ENCODE measurements at places on chromosomes 4 and X.

GRCh38 chrX:20067709-20068561 lies 48.8 kb downstream of the MAP7D2 start:
- DNase-seq, result peak; percentile 58

DNA sequence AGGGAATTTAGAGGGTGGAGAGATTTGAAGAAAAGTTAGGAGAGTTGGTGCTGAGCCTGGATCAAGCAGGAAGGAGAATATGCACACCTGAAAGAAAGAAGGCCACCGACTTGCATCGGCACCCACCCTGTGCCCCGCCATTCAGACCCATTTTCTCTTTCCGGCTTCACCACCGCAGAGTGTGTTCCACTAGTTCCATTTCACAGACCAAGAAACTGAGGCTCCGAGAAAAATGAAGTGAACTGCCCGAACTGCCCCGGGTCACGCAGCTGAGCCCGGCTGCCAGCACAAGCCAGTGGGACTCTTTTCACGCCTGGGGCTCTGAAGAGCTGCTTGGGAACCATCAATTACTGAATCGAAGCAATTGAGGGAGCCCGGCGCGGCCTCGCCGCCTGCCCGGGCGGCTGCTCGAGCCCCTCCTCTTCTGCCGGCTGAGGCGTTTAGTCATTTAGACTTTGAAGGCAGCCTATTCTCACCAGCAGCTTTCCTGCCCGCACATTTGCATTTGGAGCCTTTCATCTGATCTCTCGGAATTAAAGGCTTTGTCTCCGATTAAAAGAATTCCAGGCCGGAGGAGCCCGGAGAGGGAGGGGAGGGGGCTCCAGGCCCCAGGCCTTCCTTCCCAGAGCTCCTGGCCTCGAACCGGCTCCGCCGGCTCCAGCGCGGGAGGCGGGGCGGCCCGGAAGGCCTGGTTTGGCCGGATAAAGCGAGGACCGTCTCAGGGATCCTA lies 140.2 kb upstream of the PJA1 start:
- no peak for DNase-seq

GRCh38 chr4:162234595-162234994 lies 70.8 kb upstream of the FSTL5 start:
- DNase-seq, result no peak

- no peak for DNase-seq
These were observed 47.2 kb downstream of the FAM114A1 start for GRCh38 chr4:38914854-38915253.

- DNase-seq, result no peak
These were observed 134.8 kb downstream of the FRYL start for GRCh38 chr4:48645225-48645794.

GRCh38 chrX:20454117-20454516 lies 187.4 kb upstream of the RPS6KA3 start:
- no peak for DNase-seq

DNA sequence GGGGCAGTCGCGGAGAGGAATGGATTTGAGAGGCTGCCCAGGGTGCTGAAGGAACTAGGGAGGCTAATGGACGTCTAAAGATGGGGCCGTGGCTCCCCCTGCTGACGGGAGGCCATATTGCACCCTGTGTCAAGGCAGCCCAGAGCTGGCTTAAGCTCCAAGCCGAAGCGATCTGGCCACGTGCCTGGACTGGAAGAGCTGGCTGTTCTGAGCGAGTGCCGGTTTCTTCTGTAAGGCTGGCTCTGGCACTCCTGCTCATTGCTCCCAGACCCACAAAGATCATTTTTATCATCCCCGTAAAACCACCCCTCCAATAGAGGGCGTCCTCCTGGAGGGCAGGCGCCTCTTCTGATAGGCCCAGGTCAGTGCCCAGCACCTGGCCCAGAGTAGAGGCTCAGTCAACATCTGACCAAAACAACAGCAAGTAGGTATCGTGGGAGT lies 5.6 kb downstream of the PNCK start:
- DNase-seq, result no peak

- DNase-seq, result no peak
These were observed 48.0 kb downstream of the CXCL8 start for GRCh38 chr4:73788411-73788810.

DNA sequence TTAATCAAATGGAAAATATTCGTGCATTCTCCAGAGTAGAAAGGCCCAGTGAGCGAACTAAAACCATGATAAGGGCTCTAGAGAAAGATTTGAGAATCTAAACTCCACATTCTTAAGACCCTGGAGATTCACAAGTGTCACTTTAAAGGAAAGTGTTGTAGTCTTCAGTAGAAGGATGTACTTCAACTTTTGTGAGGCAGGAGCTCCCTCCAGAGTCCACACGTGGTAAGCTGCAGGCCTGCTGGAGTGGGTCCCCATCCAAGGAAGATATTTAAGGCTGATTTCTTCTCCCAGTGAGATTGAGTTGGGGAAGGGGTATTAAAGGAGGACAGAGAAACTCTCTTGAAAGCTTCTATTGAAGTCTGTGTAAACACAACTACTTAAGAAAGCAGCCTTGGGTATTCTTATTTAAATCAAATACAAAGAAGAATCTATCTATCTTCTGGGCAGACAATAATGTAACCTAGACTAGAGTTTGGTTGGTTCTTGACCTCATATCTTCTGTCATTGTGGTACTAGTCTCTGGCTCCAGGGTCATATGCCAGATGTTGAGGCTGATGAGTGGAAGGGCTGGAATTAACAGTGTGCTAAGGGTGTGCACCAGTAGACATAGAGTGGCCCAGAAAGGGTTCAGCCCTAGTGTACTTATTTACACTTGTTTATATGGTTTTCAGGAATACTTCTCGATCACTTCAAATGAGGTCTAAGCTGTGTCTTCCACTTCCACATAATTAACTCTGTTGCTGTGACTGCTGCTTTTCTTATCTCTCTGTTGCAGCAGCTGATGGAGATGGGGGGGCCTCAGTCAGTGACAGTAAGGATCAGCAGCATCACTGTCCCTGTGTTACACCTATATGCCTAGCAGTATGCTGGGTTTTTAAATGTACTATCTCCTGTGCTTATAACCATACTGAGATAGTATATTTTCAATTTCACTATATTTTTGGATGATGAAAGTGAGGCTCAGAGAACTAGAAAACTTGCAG lies 76.1 kb downstream of the HMGB2 start:
- no peak for DNase-seq

DNA sequence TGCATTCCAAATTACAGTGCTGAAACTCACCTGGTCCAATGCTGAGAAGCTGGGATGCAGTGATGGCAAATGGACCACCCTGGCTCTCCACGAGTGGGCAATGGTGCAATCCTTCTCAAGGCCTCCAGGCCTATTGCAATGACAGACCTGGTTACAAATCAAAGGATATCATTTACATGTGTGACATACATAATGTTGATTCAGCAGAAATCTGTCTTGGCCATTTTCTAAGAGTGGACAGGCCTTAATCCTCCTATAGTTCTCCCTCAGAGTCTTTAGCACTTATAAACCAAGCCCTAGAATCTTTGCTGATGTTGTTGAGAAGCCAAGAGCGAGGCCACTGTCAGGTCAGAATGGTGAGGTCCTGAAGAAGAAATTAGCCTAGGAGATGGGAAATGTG lies 17.1 kb downstream of the LRAT start:
- no peak for DNase-seq

- no peak for DNase-seq
These were observed 16.1 kb downstream of the LRP2BP start for GRCh38 chr4:185379326-185380295.

DNA sequence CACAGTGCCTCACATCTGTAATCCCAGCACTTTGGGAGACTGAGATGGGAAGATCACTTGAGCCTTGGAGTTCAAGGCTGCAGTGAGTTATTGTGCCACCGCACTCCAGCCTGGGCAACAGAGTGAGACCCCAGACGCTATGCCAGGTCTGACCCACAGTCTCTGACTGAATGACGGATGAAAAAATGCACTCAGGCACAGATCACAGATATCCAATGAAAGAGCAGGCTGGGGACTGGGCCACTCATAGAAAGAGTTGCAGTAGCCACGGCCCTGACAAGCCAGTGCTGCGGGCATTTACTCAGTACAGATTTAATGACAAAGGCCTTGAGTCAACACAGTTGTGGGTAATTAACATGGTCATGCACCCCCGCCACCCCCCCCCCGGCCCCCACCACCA lies 22.7 kb downstream of the NUDT6 start:
- DNase-seq, result no peak

- DNase-seq, result no peak
These were observed 13.8 kb upstream of the ATOH1 start for GRCh38 chr4:93814722-93815121.

DNA sequence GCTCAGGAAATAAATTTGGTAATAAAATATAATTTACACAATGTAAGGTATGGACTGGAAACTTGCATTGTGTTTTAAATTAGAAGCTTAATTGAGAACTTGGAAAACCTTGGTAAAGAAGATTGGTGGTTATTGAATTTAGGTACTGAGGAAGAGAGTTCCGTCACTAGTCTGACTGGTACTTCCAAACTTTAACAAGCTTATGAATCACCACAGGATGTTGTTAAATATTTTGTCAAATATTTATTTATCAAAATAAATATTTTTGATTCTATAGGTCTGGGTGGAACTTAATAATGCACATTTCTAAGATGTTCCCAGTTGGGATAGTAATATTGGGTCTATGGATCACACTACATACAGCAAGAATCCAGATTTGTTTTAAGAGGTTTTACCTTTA lies 992.2 kb downstream of the ARAP2 start:
- no peak for DNase-seq

GRCh38 chr4:20091781-20092180 lies 159.9 kb upstream of the SLIT2 start:
- DNase-seq, result no peak

DNA sequence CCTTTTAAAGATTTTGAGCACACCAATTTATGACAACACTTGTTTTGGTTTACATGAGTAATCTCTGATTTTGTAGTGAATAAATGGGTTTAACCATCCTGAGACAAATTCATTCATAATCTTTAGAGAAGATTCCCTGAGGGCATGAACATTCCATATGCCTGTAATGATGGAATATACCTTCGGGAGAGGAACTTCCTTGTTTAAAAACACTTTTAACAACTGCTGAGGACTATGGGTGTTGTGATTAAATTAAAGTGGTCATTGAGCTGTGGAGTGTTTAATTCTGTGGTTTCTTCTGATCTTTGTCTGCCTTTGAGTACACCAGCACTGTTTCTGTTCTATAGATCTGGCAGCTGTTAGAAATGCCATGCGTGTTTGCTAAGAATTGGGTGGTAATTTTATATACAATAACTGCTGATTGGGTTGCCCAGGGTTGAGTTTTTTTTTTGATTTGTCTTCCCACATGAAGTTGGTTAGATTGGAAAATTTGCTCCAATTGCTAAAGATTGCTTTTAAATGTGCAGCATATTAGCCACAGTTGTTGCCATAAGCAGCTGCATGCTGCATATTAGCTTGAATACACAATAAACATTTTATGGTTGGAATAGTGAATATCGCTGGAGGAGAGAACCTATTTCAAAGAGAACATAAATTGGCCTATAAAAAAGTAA lies 86.8 kb downstream of the DCLK2 start:
- DNase-seq, result peak; percentile 10

DNA sequence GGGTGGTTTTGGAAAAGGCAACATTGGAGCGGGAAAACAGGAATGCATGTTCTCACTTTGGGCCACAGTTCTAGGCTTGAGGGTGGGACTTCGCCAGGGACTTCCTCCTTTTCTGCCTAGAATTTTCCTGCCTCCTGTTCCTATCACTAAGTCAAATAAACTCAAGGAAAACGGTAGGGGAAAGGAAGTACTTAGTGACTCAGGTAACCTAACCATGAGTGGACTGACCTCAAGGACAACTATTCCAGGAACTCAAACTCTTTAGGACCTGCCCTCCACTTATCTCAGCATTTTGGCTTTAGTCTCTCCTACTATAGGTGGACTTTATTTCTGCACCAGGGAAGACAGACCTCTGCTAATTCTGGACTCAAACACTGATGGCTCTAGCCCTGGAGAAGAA lies 281.7 kb downstream of the ZNF674 start:
- DNase-seq, result no peak

DNA sequence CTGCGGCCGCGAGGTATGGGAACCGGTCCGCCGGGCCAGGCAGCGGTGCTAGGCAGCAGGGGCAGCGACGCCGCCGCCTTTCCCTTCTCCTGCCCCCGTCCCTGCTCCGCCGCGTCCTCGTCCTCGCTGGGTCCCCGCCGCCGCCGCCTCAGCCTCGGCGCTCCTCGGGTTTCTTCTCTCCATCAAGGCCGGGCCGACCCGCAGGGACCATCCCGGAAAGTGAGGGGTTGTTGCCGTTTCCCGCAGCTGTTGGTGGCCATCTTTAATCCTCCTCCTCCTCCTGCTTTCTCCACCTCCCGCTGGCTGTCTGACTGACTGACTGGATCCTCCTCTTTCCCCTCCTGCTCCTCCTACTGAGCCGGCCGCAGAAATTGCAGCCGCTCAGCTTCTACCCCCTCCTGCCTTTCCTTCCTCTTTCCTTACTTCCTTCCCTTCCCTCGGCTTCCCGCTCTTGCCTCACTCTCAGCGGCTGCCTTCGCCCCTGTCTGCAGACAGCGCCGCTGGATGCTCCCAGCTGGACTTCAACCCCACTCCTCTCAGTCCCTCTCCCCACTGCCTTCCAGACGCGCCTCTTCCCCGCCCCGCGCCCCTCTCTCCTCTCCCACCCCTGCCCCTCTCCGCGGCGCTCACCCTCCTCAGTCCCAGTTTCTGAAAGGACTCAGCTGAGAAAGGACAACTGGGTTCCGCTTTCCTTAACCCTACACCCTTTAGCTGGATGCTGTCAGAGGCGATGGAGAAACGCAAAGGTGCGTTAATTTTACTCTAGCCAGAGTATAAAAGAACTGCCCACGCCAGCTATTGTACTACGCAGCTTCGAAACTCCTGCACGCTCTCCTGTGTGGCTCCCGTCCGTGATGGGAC lies at the start of gene WDFY3:
TSS of gene WDFY3 (minus strand) at position 309 of the 861 bp plus-strand sequence. CDS start 106,099 bp downstream, outside the sequence.
- DNase-seq, result peak; percentile 13

DNA sequence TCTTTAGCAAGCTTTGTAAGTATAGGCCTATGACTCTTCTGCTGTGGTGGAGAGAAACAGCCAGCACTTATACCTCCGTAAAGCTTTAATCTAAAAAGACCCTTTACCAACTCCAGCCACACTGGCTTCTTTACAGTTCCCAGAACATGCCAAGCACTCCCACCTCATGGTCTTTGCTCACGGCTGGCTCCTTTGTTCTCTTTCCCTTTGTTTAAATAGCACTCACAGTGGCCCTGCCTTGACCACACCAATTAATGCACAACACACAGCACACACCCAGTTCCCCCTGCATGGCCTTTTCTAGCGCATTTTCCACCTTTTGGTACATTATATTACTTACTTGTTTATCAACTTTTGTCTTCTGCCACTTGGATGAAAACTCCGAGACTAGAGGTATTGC lies 18.9 kb downstream of the PPID start:
- DNase-seq, result no peak

DNA sequence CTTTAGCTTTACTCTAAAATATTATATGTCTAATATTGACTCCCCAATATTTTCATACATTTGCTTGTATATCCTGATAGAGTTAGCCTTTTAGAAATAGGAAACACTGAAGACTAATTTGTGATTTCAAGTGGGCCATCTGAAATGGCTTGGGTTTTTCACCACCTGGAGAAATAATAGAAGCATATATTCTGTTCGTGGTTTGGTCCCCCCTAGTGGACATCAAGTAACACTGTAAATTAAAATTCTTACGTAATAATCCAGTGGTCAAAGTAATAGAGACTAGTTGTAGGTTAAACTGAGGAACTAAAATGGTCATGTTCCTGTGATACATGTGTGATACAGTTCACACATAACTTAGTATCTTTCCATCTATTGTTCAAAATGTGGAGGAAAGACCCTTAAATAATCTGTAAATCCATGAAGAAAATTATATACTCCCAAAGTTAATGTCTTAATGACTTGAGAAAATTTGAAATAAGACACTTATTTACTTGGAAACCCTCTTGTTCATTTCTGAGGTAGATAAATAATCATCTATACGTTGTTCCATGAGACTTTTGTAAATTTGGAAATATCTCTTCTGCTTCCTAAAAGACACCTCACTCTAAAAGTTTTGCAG lies 79.8 kb upstream of the SMARCAD1 start:
- no peak for DNase-seq

Data from NCI-H2081 treated with DMSO at 0.1 percent for 48 hours (cell line).